ENCODE measurements at places on chromosomes 16 and 17. TPM values are rescaled to one million over a fixed set of nuclear protein-coding genes. Genes with fewer than 3 reads are reported as not detected.

CLEC3A gene
- total RNA-seq, result not detected

OR2C1 gene
- total RNA-seq, result not detected

PPL gene
- 0.46 TPM for total RNA-seq

PMP22 gene
- 18.8 TPM for total RNA-seq

ZNF597 gene
- total RNA-seq, result 1.9 TPM

DHRS7C gene
- not detected for total RNA-seq

MPP2 gene
- 1.7 TPM for total RNA-seq

KCNG4 gene
- not detected for total RNA-seq

ZNF75A gene
- total RNA-seq, result 15.3 TPM

RPS6KB1 gene
- 19.5 TPM for total RNA-seq

PRAC2 gene
- not detected for total RNA-seq

ZFPM1 gene
- total RNA-seq, result 0.97 TPM

BCL6B gene
- total RNA-seq, result 107 TPM

CIBAR2 gene
- total RNA-seq, result not detected

GPRC5B gene
- total RNA-seq, result 24.0 TPM

RPA1 gene
- 30.5 TPM for total RNA-seq

CCDC200 gene
- not detected for total RNA-seq

AXIN2 gene
- total RNA-seq, result 2.3 TPM

CORO6 gene
- 2.9 TPM for total RNA-seq

Measured in epithelial cell of umbilical artery (primary cell).